ENCODE measurements at places on chromosomes 3 and 15.

- DNase-seq = no peak
These were observed 80.4 kb downstream of the TRANK1 start for GRCh38 chr3:36864180-36865053.

DNA sequence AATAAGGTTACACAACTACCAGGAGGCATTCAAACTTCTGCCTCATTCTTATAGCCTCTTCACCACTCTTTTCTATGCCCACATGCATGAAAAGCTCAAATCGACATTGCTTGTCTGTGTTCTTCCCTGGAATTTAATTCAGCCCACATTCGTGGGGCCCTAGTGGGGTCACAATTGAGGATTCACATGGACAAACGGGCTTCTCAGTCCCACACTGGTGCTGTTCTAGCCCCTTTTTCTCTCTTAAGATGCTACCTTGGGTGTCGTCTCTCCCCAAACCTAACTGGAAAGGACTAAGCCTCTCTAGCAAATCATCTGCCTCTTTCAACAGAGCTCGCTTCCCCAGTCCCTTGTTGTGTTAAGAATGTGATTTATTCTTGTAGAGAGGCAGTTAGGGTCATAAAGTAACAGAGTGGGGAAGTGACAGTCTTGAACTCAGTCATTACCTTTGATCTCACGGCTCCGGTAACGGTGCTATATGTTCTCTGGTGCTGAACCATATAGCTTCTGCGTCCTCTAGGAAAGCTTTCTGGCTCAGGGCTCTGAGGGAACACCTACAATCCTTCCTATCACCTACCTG lies 4.9 kb downstream of the LPP start:
- no peak for DNase-seq

DNA sequence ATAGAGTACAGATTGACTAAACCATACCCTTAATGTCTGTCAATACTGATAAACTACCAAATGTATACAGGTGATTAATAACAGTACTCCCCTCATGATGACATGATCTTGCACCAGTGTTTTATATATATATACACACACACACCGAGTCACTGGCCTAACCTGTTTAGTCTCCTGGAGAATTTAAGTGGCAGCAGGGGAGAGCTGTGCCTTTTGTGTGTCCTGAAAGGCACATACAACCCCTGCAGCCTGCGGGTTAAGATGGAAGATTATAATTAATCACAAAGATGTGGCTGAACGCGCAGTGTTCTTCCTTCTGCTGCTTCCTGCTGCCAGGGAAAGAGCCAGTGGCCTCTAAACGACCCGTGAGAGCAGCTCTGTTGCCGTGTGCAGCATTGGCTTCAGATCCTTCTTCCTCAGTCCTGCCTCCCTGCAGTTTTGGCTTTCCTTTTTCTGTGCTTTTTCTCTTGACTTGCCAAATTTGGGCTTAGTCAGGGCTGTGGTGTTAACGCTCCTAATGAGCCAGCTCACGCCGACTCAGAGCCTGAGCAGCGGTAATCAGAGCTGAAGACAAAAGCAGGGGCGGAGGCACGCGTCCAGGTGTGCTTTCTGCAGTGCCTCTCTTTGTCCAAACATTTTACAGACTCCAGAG lies 42.5 kb upstream of the UBE3A start:
- no peak for DNase-seq

DNA sequence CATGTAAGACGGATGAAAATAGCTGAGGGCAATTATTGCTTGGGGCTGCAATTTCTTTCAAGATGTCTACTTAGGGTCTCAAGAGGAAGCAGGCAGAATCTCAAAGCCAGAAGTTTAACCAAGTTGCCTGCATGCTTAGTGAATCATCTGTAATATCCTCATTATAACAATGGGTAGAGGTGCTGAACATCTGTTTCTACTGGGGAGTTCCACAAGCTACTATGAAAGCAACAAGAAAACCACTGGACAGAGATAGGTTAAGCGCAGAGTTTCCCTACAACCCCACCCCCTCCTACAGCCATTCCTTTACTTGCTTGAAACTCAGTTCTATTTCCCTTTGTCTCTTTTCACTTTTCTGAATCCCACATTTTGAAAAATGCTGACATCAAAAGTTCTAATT lies 759.4 kb upstream of the GBE1 start:
- DNase-seq = no peak

DNA sequence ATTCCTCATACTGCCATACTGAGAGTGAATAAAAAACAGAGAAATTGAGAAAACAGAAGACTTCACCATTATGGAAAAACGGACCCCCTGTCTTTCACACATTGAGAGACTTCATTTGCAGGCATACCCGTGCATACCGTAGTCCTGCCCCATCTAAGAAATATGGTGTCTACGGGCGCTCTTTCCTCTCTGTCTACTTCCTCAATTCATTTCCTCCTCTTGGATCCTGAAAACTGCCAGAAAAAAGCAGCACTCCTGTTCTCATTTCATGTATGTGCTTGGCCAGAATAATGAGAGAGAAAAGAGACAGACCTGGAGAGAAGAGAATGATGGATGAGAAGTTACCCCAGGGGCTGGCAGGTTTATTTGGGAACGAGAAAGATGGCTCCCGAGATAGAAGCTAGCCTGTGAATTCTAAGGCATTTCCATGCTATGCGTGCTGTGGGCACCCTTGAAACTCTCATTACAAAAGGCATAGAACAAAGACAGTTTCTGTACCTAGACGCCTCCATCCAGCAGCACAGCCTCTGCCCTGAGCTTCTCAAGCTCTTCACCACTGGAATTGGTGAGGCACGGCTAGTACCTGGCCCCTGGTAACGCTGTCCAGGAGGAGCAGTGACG lies 62.5 kb upstream of the EPHB3 start:
- no peak for DNase-seq

Measured in fibroblast of skin of back (primary cell).